ENCODE measurements at places on chromosomes 6 and 20.

DNA sequence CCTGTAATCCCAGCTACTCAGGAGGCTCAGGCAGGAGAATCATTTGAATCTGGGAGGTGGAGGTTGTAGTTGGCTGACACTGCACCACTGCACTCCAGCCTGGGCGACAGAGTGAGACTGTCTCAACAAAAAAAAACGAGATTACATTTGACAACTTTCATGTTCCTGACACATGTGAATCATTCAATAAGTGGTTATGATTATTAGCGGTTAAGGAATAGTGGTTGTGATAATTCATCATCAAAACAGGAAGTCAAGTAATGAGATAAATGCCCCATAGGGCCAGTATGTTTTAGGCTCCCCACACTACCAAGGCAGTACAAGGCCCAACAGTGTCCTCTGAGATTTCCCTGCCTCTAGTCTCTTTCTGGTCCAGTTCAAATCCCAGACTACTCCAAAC lies 2.5 kb downstream of the HDDC2 start:
- no peak for DNase-seq

- DNase-seq: no peak
Observed at GRCh38 chr20:56820984-56821383, 191.9 kb downstream of the TFAP2C start.

GRCh38 chr20:13017235-13017634 lies 8.5 kb downstream of the SPTLC3 start:
- no peak for DNase-seq

GRCh38 chr6:126285871-126286365 lies 54.0 kb upstream of the CENPW start:
- DNase-seq: no peak
